ENCODE measurements at places on chromosomes 6 and 20.
A peak's percentile ranks its signal among the peaks of the same experiment; 100 is the strongest.

DNA sequence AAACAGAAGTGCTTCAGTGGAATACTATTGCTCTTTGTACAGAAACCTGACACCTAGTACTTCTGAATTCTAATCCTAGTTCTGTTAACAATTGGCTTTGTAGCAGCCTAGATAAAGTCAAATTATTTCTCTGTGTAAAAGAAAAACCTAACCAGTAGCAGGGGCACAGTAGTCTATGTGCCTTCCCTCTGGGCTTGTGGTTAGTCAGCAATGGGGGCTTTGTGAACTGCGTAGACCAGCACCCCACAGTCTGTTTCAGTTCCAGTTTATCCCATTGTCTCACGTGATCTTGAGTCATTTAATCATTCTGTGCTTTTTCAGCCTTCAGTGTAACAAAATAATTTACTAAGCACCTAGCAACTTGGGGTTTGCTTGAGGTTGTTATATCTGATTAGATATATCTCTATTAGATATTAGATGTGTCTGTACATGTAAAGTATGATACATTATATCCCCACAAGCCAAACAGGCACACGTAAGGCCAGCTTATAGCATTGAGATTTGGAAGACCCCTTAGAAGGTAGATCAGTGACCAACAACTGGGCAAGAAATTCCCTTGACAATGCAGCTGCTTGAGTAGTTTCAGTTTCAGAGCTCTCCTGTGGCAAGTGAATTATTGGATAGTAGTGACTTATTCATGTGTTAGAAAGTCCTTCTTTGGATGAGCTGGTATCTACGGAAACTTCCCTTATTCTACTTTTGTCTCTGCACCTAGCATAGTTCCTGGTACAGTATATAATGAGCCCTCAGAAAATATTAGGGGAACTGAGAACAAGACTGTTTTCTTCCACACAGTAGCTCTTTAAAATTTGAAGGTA, 27.9 kb upstream of the CCR6 start:
- no peak for DNase-seq

GRCh38 chr6:90654806-90655205, 67.9 kb upstream of the MAP3K7 start:
- no peak for DNase-seq

GRCh38 chr6:141576751-141577150, 556.0 kb upstream of the GJE1 start:
- DNase-seq, result no peak

DNA sequence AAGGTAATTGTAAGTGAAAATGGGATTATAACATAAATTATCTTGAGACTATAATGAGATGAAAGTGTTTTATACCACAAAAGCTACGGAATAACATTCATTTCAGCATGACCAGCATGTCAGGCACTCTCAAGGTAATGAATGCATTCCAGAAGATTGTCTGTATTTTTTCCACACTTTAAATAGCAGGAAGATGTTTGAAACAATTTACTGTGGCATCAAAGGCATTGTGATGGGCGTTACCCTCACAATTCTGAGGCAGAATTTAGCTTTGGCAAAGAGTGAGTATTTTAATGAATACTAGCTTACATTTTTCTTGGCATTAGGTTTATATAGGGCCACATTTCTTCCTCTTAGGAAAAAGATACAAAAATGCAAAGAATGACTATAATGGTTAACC, 627.2 kb downstream of the BCKDHB start:
- peak; percentile 48 for DNase-seq

GRCh38 chr20:53530440-53530839, 63.2 kb downstream of the ZNF217 start:
- no peak for DNase-seq

- no peak for DNase-seq
Observed at GRCh38 chr20:33915726-33916331, 77.9 kb upstream of the RALY start.

DNA sequence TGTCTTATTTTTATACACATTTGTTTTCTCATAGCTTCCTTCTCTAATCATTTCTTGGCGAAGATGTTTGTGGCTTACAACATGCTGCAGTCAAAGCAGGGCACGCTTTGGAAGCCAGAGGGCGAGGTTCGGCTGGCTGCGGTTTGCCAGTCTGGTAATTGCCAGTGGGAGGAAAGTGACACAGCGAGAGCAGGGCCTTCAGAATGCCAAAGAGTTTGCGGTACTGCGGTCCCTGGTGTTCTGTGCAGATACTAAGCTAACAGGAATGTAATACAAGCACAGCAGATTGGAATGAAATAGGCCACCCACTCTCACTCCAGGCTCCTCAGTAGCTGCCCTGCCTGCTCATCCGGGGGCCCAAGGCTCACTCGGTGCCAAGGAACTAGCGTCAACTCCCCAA, 58.7 kb upstream of the TGM3 start:
- DNase-seq, result peak; percentile 97

GRCh38 chr6:165849534-165850430, 186.7 kb upstream of the PDE10A start:
- DNase-seq, result no peak

- DNase-seq, result no peak
Observed at GRCh38 chr6:388202-388903, 3.2 kb upstream of the IRF4 start.

DNA sequence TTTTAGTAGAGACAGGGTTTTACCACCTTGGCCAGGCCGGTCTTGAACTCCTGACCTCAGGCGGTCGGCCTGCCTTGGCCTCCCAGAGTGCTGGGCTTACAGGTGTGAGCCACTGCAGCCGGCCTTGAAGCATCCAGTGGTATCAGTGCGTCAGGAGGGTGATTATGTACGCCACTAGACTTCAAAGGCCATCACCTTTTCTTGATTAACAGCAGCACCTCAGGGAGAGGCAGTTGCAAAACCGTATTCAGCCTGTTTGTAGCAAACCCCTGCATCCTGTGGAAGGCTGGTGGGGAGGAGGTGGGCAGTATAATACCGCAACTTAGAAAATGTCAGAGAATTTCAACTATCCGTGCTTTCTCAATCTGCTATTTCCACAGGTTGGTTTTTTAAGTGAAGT, 27.3 kb upstream of the SHLD1 start:
- no peak for DNase-seq

GRCh38 chr20:17725094-17725835, 25.5 kb downstream of the BANF2 start:
- no peak for DNase-seq

DNA sequence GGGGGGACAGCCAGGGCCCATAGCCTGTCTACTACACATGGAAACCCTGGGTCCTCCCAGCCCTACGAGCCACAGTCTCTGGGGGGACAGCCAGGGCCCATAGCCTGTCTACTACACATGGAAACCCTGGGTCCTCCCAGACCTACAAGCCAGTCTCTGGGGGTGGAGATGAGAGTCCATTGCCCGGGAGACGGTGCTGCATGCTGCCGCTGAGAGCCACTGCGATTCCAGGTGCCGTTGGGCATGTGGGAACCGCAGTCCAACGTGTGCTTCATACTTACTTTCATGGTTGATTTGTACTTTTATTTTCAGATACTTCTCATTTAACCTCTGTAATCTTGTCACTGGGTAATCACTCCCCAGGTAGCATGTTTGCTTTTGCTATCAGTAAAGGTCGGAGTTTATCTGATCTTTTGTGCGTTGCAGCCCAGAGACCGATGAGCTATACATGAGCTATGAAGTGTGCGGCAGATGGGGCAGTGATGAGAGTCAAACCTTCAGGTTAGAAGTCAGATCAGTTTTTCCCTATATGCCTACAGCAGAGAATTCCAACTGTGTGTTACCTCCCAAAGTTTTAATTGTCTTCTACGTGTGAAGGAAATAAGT, 58.2 kb downstream of the SMOC2 start:
- DNase-seq, result no peak

DNA sequence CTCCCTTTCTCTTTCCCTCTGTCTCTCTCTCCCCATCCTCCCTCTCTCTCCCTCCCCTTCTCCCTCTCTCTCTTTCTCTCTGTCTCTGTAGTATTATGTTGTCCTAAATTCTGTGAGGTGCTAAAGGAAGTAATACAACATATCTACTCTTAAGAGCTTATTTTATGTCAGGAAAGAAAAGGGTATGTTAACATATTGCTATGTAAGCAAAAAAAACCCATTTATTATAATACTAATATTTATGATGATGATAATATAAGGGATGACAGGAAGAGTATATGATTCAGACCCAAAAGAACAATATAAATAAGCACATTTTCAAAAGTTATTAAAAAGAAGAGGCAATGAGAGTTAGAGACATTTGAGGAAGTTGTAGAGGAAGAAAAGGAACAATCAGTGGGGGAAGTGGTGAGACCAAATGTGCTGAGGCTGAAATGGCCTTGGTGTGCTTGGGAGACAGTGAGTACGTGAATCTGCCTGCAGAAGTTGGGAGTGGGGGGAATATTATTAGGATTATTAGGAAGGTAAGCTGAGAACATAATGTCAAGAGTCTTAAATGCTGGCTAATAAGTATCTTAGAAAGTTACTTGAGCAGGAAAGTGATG, 303.6 kb upstream of the FERMT1 start:
- DNase-seq, result no peak

- DNase-seq, result peak; percentile 79
Observed at GRCh38 chr20:33733654-33734576, 2.1 kb downstream of the ZNF341 start.

DNA sequence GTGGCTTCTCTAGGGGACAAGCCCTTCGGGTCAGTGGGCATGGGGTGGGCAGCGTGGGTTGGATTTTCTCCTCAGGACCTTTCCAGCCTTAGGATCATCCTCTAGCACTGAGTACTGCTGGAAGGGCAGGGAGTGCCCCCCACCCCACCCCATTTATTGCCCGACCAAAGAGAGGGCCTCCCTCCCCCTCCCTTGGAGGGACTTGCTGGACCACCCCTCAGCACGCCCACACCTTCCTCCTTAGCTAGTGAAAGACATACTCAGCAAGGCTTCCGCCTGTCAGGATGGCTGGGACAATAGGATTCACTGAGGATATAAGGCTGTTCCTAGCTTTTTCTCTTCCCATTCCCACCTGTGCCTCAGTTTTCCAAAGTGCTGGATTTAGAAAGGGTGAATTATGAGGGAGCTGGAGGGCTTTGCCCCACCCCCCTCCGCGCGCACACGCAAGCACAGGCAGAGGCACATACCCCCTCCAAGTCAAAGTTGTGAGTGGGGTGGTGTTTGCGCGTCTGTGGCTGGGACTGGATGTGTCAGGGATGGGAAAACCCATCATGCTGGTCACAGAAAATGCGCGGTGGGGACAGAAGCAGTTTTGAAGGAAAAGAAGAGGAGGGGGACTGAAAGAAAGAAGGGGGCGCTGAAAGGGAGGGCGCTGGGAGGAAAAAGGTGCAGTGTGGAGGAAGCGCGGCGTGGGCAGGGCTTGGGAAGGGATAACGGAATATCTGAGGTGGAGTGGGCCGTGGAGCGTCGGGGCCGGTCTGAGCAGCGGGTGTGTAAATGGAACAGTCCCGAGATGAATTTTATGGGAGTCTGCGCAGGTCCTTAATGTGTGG, 693 bp upstream of the SLC29A1 start:
- DNase-seq, result no peak

GRCh38 chr6:126696921-126697693, 357.2 kb downstream of the CENPW start:
- DNase-seq, result peak; percentile 38

- no peak for DNase-seq
Observed at GRCh38 chr6:11367638-11368199, 135.3 kb upstream of the NEDD9 start.

DNA sequence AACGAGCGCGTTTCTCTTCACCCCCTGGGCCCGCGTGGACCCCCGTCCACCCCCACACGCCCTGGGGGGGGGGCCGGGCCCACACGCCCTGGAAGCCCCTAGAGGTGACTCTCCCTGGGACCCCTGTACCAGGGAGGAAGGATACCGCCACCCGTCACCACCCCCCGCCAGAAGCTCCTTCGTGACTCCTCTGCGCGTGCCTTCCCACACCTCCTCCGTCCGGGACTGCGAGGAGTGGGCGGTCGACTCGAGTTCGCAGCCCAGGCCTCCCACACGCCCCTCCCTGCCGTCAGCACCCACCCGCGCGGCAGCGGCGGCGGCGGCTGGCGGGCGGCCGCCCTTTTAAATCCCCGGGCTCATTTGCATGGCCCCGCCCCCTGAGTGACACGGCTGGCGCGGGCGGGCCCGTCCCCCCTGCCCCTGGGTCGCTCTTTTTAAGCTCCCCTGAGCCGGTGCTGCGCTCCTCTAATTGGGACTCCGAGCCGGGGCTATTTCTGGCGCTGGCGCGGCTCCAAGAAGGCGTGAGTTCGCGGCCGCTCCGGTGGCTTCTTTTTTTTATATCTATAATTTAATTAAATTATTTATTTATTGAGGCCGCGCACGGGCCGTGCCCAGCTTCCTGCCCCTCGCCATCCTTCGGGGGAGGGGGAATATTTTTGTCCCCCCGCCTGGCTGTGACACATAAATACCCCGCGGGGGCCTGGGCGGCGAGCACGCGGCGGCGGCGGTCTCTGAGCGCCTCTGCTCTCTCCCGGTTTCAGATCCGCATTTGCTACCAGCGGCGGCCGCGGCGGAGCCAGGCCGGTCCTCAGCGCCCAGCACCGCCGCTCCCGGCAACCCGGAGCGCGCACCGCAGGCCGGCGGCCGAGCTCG, at the start of gene HMGA1:
TSS of gene HMGA1 (plus strand) at position 431 of the 873 bp plus-strand sequence. CDS start 3,908 bp downstream, outside the sequence.
- peak; percentile 89 for DNase-seq

DNA sequence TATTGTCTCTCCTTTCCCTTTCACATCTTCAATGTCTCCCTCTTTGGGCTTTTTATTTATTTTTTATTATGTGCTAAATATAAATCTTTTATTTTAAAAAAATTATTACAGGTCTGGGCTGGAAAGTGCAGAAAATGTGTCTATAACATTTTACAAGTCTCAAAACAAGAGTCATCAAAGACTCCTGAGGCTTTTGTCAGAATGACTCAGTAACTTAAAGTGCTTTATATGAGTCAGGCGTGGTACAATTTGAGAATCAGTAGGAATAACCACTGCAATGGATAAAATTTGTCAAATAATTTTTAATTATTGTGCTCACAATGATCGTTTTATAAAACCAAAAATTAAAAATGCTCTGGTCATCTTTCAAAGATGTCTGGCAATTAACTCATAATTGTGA, 193.9 kb downstream of the MMUT start:
- peak; percentile 1 for DNase-seq

DNA sequence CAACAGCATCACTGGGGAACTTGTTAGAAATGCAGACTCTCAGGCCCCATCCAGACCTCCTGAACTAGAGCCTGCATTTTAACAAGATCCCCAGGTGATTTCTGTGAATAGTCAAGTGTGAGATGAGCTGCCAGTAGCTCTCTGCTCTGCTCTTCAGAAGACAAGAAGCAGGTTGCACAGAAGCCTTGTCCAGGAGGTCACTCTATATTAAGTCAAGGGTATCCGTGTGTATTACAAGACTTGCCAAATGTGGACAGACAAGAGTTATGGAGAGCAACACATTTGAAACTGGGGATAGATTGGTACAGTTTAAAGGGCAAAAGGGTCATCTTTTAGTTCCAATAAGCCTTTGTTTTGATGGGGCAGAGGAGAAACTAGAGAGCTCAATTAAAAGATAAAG, 23.2 kb upstream of the RIN2 start:
- DNase-seq, result no peak

Data from fibroblast of skin of right quadriceps (primary cell).